ENCODE measurements at places on chromosomes 4 and X.
A peak's percentile ranks its signal among the peaks of the same experiment; 100 is the strongest.

- DNase-seq = no peak
Measured at GRCh38 chr4:75484190-75484589, 30.0 kb downstream of the RCHY1 start.

- DNase-seq = no peak
Measured at GRCh38 chr4:81146466-81146865, 68.6 kb downstream of the PRKG2 start.

DNA sequence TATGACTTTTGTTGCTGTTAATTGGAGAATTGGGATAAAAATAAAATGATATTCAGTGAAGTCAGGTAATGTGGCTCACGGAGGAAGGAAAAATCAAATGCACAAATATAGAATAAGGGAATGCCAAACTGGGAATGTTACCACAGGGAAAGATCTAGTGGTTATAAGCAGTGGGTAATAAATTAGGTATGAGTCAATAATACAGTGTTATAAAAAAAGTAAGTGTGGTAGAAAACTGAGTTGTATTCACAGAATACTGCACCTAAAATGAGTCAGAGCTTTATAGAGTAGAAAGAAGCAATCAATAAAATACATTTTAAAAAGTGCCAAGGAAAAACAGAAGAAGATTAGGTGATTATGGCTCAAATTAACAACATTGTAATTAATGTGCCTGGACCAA, 34.5 kb downstream of the INTS12 start:
- DNase-seq = no peak

DNA sequence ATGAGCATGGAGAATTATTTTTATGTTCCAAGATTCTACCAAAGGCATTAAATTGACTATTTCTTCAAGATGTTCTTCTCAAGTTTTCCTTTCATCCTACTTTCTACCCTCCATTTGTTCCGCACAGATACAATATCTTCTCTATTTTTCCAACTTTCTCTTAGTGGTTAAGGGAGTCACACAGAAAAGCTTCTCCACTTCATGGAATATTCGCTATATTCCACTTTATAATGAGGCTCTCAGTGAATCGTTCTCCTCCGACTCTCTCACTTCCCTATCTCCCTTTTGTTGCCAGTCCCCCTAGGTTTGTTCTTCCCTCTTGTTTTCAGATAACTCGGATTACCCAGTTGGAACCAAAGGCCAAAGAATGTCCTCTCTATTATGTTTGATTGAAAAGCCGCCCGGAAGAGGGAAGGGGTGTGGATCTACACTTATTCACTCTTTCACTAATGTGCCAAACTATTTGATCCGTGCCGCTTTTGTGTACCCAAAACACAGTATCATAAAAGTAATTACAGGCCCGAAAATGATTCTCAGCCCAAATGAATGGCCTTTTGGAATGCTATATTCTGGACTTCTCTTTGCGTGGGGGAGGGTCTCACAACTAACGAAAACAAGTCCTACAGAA, 1.2 kb downstream of the SH3D19 start:
- DNase-seq = no peak

DNA sequence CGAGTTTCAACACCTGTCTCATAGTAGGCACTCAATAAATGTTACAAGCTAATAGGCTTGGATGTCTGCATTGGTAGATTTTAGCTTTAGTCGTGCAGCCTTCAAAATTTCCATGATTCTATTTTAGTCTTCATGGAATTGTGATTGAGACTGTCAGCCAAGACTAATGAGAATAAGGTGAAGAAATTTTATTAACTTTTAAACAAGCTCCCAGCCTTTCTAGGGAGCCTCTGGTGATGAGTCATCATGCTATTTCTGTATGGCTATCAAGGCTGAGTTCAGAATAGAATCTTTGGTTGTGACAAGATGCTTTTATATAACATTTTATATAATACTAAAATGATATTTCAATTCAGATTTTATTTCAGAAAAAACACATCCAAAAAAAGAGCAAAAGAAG, 685.8 kb downstream of the GABRG1 start:
- no peak for DNase-seq

DNA sequence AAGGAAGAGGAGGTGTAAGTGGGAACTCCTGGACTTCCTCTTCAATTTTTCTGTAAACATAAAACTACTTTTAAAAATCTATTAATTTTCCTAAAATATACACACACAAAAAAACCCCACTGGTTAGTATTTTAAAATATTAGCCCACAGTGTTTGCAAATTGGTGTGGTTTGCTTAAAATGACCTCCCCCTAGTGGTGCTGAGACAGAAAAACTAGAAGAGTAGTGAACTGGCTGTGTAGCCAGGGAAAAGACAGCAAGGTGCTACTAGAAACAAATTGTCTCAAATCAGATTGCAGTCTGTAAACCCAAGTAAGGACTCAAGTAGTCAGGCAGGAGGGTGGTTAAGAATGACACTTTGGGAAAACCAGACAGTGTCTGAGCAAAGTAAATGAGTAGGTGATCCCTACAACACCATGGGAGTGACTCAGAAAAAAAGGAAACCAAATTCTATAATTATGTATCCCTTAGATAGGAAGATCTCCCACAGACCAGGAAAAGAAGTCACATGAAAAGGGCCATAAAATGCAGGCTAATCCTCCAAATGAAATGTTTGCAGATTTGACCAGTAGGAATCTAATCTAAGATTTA, 26.0 kb downstream of the AMTN start:
- DNase-seq = no peak

- no peak for DNase-seq
Measured at GRCh38 chrX:133586443-133586842, 171.2 kb upstream of the GPC4 start.

DNA sequence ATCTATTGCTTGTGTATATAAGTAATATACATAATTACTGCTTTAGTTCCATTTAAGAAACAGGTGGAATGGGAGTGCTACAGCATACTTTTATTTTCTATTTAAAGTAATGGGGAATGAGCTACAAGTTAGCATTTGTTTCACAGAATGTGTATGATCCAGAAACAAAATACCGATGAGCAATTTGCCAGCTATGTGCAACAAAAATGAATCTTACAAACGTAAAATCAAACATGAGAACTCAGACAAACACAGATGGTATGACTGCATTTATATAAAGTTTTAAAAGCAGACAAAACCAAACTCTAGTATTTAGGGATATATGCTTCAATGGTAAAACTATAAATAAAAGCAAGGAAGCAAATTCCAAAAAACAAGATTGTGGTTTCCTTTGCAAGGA, 141.7 kb downstream of the PAPSS1 start:
- no peak for DNase-seq

- DNase-seq = no peak
Measured at GRCh38 chrX:65406532-65406931, 128.1 kb downstream of the LAS1L start.

DNA sequence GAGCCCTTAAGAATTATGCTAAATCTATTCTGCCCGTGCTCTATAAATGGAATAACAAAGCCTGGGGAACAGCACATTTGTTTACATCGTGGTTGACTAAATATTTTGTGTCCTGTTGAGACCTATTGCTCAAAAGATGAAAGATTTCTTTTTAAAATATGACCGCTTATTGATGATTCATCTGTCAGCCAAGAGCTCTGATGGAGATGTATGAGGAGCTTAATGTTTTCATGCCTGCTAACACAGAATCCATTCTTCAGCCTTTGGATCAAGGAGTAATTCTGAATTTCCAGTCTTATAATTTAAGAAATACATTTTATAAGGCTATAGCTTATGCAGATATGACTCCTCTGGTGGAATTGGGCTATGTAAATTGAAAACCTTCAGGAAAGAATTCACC, 271.3 kb upstream of the FAT4 start:
- DNase-seq = no peak

- no peak for DNase-seq
Measured at GRCh38 chr4:30870513-30870912, 150.3 kb downstream of the PCDH7 start.

GRCh38 chrX:19017271-19017670, 33.4 kb upstream of the PHKA2 start:
- DNase-seq = no peak

- no peak for DNase-seq
Measured at GRCh38 chrX:48530736-48531135, 8.8 kb upstream of the TBC1D25 start.

GRCh38 chr4:183729430-183730328, 70.6 kb downstream of the TRAPPC11 start:
- DNase-seq = no peak

DNA sequence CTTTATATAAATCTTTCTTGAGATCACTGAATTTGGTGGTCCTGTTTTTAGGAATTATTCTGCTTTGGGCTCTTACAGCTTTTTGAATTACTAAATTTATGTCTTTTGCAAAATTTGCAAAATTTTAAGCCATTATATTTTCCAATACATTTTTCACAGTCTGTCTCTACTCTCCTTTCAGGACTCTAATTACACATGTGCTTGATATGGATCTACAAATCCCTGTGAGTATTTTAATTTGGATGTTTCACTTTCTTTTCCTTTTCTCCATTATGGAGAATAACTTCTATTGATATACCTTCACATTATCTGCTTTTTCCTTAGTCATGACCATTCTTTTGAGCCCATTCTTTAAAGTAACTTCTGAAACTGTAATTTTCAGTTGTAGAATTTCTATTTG, 315.4 kb downstream of the DCAF12L2 start:
- DNase-seq = no peak

- no peak for DNase-seq
Measured at GRCh38 chr4:122131562-122132157, 20.5 kb upstream of the BLTP1 start.

DNA sequence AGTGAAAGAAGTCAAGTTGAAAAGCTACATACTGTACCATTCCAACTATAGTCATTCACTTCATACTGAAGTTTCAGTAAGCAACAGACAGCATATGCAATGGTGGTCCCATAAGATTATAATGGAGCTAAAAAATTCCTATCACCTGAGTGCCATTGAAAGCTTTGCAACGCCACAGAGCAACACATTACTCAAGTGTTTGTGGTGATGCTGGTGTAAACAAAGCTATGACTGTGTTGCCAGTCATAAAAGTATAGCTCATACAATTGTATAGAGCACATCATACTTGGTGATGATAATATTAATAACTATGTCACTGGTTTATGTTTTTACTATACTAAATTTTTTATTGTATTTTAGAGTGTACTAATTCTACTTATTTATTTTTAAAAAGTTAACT, 78.9 kb downstream of the NAF1 start:
- DNase-seq = no peak

DNA sequence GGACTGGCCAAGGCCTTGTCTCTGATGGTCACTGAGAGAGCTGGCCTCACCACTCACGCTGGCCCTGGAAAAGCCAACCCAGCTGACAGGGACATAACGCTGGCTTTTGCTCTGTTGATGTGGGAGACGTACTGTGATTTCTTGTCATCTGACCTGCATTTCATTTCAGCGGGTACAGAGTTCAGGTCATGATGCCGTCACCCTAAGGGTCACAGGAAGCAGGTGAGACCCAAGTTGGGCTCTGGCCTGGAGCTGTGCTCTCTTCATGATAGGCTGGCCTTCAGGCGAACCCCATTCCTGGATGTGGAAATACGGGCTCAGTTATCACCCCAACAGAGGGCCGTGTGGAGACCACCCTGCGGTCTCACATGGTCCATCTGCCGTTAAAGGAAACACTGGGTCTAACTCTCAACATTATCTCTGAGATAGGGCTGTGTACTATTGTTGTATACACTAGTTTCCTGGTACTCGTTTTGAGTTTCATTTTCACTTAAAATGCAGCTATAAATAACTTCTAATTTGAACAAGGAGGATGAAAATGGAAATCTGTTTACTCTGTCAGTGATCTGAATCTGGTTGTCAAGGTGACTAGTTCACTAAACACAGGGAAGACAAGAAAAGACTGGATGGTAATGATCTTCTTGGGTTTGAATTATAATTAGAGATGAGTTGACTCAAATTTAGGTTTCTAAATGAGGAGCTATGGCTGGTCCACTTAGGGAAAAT, 89.1 kb downstream of the TBC1D9 start:
- DNase-seq = no peak

- no peak for DNase-seq
Measured at GRCh38 chrX:66638591-66639500, at the start of gene EDA2R. Gene EDA2R (minus strand): TSS chrX:66639078. CDS start chrX:66616020, 23,058 bp downstream.

DNA sequence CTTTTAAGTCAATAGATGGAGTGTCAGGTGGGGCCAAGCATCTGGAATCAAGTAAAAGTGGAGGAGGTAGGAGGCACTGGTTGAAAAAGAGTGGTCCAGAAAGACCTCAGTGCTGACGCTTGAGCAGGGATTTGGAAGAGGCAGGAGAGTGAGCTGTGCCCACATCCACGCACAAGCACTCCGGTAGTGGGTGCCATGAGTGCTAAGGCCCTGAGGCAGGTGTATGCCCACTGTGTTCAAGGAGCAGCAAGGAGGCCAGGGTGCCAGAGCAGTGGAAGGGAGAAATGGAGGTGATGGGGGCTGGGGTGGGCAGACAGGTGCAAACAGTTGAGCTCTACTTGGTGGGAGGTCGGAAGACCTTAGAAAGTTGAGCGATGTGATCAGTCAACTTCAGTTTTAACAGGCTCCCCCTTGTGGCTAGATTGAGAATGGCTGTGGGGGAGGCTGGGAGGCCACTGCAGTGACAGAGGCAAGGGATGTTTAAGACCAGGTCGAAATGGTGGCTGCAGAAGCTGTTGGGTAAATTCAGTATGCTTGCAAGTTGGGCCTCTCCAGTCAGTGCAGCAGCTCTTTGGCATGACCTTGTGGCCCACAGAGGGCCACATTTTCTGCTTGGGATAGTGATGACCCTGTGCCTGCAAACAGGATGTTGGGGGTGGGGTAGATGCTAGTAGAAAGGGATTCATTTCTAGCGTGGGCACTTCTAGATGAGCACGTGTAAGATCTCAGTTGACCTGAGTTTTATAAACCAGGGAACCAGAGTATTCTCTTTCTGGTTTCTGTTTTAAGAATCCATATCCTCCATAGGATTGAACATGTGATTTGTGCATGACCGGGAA, 12.7 kb downstream of the TKTL1 start:
- DNase-seq = peak; percentile 65

DNA sequence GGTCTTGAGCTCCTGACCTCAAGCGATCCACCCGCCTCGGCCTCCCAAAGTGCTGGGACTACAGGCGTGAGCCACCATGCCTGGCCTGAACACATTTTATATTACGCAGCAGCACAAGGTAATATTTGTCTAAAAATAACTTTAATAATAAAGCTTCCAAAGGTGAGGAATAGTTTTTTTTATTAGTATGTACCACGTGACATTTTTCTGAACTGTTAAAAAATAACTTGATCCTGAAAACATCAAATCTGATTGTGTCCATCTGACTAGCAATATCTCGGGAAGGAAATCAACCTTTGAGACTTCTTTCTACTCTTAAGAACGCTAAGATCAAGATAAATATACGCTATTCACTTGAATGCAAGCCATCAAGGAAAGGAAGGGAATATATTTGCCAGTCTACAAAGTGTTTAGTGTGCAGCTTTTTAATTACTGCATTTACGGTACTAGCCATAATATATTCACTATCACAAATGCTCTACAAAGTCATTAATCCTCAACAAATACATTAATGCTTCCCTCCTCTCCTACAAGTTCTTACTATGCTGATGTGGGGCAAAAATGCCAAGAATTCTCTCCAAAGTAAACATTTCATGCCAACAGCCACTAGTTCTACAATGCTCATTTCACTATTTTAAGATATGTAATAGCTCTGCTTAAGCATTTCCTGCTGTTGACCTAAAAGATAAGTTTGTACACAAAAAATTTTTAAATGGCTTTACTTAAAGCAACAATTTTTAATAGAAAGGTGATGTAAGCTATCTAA, 143.6 kb downstream of the APBB2 start:
- no peak for DNase-seq
